ENCODE measurements at places on chromosomes 1 and 21.

- no peak for DNase-seq
These were observed 470.4 kb upstream of the USP24 start for GRCh38 chr1:55685560-55685959.

GRCh38 chr1:150874455-150875196 lies 1.8 kb downstream of the ARNT start:
- no peak for DNase-seq

- DNase-seq = no peak
These were observed 64.5 kb upstream of the GOLT1A start for GRCh38 chr1:204278251-204278650.

DNA sequence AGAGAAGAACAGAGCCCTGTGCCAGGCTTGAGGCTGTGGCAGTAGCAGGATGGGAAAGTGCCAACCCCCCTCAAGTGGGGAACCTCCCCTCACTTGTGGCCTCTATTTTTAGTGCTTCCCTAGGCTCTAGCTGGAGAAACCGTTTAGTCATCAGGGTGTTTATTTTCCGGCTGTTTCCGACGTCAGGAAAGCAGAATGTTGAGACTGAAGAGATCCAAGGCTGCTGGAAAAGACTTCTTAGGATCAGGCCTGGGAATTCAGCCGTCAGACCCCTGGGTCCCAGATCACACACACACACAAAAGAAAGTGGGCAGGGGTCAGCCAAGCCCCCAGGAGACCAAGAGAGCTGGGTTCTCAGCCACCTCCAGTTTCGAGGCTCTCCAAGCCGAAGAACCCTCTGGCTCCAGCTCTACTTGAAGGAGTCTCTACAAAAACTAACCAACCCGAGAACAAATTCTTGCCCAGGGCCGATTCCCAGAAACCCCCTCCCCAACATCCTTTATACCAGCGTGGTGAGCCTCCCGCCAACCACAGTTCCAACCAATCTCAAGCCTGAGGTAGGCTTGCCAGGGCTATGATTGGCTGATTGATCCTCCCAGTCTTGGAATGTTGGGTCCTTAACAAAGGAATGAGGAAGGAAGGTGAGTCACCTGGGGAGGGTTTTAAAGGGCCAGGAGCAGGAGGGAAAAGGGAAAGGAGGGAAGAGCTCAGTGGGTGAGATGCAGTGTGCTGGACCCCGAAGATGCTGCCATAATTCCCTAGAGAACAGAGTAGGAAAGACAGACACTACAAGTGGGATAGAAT lies 2.5 kb upstream of the MEF2D start:
- peak; percentile 95 for DNase-seq

- peak; percentile 36 for DNase-seq
These were observed 91.7 kb downstream of the C1orf94 start for GRCh38 chr1:34268311-34268954.

DNA sequence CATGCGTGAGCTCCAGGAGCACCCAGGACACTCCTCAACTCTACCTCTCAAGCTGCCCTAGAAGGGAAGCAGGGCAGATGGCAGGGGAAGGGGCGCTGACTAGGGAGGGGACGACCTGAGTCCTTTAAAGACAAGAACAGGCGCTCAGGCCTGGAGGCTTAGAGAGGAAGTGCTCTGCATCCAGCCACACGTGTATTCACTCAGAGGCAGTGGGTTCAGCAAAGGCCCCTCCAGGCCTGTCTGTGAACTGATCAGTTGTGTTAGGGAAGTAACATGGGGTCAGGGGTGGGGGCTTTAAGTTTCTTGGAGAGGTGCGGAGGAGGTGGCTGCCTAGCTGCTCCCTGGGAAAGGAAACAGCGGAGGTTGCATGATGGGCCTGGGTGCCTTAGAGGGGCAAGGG lies 37.1 kb upstream of the ARF1 start:
- no peak for DNase-seq

DNA sequence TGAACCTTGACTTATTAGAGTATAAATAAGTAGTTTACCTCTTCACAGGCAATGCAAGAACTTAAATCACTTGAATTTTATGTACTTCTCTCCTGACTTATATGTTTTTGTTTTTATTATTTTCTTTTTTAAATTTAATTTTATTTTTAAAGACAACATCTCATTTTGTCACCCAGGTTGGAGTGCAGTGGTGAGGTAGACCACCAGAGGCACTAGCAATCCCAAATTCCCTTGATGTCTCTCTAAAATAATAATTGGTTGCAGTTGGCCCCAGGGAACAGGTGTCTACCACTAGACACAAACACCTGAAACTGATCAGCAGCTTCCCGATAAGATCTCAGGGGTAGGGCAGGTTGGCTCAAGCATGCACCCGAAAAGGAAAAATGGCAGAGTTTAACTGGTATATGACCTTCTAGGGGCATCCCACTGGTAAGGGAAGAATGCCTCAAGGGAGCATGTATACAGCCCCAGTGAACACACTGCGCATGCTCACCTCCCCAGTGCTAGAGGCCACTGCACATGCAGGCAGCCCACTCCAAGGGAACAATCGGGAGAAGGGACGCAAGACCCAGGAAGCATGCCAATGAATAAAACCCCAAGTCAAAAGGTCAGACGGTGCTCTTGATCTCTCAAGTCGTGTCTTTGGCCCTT lies 14.6 kb downstream of the EXOC8 start:
- DNase-seq = no peak

DNA sequence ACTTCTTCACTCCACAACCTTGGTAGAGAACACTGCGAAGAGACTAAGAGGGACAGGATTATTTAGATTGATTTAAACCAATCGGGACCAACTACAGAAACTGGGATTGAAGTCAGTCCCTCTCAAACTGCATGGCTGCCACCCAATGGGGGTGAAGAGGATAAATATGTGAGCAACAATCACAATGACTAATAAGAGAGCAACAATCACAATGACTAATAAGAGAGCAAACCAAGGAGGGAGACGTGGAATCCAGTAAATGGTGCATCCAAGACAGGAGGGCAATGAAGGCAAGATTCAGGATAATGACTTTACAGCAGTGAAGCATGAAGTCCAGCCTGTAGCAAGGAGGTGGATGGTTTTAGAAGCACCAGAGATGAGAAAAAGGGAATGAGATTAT lies 322.8 kb downstream of the TTLL7 start:
- DNase-seq = peak; percentile 25

DNA sequence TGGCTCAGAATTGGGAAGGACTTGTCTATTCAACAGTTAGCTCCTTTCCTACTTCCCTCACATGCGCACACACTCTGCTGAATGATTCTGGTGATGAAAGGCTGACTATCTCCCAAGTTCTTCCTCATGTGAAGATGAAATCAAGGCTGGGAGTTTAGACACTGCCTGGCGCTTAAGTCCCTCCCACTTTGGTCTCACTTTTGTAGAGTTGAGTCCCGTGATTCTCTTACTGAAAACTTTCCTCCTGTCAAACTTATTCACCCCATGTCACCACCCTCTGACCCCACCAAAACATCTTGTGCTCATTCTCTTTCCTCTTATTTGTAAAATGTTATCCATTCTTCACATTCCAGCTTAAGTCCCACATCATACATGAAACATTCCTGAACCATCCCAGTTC lies 8.4 kb upstream of the MRPS6 start:
- no peak for DNase-seq

- no peak for DNase-seq
These were observed 630 bp upstream of the LHX9 start for GRCh38 chr1:197916500-197916983.

DNA sequence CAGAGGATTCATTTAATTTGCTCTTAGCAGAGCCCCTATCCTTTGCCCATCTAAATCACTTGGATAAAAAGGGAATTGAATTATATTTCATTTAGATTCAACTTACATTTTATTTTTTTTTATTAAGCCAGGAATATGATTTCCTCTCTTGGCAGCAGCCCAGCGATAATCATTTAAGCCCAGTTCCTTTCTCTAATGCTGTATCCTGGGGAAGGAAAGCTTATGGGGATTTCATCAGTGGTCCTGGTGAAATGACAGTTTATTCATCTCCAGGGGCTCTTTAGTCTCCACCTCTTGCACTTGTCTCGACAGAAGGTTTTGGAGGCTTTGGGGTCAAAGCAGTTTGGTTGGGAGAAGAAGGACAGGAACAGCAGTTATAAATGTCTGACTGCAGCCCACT lies 50.4 kb upstream of the LRRC8D start:
- DNase-seq = no peak

GRCh38 chr1:39892601-39893595 lies 8.8 kb downstream of the MYCL start:
- peak; percentile 40 for DNase-seq

- no peak for DNase-seq
These were observed 130.0 kb downstream of the HS2ST1 start for GRCh38 chr1:87044424-87044823.

GRCh38 chr1:243924588-243925349 lies 74.7 kb upstream of the AKT3 start:
- DNase-seq = no peak

DNA sequence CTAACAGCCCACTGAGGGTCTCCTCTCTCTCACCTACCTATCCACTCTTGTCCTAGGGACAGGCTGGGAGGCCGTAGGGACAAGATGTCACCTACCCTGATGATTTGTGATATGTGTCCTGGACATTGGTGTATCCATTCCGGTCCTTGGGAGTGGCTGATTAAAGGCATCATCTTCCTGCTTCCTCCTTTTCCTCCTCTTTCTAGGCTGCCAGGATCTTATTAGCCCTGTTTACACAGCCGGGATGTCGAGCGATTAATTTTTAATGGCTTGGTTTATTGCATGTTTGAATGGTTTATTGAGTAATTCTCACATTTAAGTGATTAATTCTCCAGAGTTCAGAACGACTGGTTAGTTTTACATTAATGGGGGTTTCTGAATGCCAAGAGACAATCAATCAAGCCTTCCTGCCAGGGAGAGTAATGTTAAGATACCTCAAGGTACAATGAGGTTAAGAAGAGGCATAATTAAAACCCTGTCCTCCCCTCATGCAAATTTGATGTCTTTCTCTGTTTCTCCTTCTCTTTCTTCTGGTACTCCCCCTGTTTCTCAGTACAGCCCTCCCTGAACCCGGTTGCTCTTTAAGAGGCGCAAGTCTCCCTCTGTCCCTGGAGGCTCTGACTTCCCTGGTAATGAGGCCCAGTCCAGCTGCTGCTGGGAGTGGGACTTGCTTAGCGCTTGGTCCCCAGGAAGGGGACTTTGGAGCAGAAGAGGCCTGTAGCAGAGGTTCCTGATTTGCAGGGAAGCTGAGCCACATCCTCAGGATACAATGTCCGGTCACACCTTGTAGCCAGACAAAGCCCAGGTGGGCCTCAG lies 50.9 kb downstream of the ACTL8 start:
- no peak for DNase-seq

DNA sequence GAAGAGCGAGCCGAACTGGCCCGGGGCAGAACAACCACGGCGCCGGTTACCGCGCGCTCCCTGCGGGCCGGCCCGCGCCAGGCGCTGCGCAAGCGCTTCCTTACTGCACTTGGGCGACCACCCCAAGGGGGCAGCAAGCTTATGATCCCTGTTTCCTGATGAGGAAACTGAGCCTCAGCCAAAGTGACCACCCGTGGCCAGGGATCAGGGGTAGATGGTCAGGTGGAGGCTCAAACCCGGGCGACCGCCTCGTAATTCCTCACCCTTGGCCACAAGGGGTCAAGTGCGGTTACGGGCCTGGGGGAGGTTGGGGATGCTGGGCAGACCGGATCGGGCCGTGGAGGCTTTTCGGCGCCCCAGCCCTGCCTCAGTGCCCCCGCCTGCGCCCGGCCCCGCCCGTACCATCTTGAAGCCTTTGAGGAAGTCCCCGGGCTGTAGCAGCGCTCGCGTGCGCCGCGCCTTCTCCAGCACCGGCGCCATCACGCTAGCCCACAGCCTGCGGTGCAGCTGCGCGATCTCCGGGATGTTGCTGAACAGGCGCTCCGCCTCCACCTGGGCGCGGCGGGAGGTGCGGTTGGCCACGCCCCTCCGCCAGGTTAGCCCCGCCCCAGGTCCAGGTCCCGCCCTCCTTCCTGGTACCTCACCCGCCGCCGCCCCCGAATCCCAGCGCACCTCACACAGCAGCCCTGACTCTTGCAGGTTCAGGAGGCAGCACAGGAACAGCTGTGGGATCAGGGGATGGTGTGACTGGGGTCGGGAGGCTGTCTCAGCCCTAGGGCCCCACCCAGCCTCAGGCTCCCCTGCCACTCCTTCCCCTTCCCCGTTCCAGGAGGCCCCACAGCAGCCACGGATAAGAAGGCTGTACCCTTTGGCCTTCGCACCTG lies 5.4 kb upstream of the TNFRSF25 start:
- DNase-seq = no peak

- no peak for DNase-seq
These were observed 18.7 kb downstream of the ADARB1 start for GRCh38 chr21:45093035-45093532.

DNA sequence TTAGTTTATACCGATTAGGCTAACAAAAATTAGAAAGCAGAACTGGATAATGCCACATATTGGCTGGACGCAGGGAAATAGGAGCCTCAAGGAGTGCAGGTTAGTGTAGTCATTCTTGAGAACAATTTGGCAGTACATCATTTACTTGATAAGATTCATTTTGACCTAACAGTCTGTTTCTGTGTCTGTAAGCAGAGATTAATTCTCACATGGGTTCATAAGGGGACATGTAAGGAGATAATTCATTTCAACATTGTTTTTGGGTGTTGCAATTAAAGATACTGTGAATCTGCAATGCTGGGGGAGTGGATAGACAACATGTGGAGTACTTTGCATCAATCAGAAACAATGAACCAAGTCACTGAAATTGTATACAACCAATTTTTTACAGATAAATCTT lies 32.0 kb downstream of the AGO3 start:
- no peak for DNase-seq

DNA sequence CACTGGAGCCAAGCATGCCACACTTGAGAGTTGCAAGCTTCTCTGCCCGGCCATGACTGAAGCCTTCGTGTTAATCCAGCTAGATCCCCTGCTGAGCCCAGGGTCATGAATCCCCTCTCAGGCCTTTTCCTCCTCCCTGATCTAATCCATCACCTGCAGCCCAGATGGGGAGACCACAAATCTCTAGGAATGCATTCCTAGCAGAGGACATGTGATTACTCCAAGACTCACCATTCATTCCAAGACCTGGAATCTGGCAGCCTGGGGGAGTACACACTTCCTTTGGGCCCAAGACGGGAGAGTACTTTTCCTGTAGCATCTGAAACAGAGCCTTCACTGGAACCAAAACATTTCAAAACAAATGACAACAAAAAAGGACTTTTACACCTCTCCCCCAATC lies 269.3 kb upstream of the NFIA start:
- DNase-seq = no peak

DNA sequence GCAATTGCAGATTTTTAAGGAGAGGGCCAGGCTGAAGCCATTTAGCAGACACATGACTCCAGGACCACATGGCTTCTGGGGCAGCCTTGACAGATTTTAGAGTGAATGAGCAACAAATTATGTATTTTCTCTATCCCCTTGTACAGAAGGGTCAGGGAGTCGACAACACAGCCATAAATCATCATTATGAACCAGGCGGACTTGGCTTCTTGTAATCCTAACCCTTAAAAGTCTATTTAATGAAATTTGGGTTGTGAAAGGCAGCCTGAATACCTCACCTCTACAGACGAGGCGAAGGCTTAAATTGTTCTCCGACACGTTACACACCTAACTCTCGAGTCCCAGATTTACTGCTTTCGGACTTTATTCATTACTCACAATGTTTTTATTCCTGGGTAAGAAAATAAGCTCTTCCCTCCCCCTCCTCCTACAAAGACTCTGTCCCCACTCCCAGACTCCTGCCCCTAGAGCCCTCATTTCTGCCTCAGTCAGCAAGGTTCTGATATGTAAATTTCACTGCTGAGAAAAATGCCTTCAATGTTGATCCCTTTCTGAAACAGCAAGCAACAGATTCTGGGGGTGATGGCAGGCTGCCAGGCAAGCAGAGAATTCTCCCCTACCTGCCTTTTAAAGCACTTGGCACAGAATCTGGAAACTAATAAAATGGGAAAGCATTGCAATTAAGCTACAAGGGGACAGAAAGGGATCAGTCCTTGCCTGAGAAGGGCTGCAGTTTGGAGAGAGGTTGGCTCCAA lies 51.6 kb downstream of the PLPP3 start:
- no peak for DNase-seq

Measured in stromal cell of bone marrow (primary cell).